ENCODE measurements at places on chromosomes 13 and 19.

DNA sequence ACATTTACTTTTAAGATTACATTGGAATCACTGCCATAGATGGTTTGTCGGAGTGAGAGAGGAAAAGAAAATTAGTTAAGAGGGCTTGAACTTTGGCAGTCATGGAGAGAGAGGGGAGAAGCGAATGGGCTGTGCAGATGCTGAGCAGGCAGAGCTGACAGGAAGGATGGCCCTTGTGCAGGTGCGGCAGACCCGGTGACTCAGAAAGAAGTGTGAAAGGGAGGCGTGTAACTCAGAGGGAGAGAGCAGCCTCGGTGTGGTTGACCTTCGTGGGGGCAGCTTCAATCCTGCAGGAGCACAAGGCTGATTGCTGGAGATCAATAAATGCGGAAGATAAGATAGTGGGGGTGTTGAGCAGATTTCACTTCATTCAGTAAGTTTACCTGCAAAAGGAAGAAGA, 76.9 kb downstream of the TNFSF13B start:
- no peak for DNase-seq

DNA sequence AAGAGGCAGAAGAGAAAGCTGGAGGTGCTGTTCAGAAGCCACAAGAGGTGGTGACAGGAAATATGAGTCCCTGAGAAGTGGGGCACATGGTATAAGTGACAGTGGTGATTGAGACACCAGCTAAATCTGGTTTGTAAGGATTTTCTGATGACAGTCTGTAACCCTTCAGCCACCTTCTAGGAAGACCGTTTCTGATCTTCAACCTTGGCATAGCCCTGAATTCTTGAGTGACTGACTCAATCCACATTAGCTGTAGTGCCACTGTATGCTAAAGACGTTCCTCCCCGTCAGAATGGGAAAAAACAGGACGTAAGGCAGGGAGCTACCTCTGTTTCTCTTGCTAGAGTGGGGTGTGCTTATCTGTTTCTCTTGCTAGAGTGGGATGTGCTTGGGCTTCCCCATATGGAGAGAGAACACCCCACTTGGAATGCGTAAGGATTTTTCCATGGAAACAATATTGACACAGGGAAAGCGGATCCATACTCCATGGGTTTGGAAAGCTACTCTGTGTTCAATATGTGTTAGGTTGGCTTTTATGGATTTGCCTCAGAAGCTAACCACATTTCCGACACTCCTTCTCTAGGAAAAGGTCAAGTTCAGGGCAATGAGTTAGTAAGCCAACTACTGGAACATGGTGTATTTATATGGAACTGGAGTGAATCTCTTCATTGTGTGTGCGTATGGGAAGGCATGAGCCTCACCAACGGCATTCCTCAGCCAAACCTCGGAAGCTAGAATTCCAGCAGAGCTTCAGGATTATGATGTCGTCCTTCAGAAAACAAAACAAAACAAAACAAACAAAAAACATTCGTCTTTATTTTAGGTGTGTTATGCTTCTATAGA, 948.8 kb upstream of the SLC10A2 start:
- DNase-seq, result peak; percentile 9

- DNase-seq, result no peak
These were observed 3.8 kb upstream of the KCNJ14 start for GRCh38 chr19:48451624-48452023.

DNA sequence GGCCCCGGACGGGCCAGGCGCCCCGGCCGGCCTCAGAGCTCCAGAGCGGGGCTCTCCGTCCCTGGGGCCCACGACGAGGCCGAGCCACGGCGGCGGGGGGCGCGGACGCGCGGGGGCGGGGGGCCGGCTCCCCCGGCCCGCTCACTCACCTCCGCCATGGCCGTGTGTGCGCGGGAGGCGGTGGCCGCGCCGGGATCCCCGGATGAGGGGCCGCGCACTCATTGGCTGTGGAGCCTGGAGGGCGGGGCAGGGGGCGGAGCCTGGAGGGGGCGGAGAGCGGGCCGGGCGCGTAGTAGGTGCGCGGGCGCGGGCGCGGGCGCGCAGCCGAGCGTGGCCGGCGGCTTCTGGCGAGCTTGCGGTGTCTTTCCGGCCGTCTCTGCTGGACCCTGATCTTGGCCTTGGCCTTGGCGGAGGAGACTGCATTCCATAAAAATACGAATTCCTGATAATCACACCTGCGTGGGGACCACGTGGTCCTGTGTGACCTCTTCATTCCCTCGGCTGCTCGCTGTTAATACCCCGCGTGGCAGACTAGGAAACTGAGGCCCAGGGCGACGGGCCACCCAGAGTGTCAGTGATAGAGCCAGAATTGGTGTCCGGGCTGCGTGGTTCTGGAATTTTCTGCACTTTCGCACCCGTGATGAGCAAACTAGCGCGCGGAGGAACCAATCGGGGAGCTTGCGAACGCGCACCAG, at the start of gene MIER2:
Gene MIER2, minus strand, starts transcription at position 172 of the 695 bp plus-strand sequence. Its CDS starts 14 bp downstream, at position 158.
- peak; percentile 77 for DNase-seq

GRCh38 chr13:98389319-98389718, 187.6 kb downstream of the STK24 start:
- DNase-seq, result no peak

GRCh38 chr13:41578371-41578770, 121.0 kb downstream of the RGCC start:
- no peak for DNase-seq

DNA sequence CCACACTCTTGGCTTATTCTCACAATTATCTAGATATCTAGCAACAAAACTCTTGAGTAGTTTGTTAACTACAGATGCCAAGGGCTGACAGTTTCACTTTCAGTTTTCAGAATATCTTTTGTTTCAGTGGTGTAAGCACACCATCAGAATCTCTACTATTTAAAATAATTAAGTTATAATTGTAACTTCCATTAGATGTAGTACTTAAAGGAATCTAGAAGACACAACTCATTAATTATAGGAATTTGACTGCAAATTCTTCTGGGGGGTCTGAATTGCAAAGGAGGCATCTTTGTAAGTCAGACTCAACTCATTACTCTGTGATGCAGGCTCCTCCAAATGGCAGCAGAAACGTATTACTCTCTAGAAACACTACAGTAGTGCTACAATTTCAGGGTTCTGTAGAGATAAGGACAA, 44.9 kb upstream of the USPL1 start:
- DNase-seq, result peak; percentile 69

DNA sequence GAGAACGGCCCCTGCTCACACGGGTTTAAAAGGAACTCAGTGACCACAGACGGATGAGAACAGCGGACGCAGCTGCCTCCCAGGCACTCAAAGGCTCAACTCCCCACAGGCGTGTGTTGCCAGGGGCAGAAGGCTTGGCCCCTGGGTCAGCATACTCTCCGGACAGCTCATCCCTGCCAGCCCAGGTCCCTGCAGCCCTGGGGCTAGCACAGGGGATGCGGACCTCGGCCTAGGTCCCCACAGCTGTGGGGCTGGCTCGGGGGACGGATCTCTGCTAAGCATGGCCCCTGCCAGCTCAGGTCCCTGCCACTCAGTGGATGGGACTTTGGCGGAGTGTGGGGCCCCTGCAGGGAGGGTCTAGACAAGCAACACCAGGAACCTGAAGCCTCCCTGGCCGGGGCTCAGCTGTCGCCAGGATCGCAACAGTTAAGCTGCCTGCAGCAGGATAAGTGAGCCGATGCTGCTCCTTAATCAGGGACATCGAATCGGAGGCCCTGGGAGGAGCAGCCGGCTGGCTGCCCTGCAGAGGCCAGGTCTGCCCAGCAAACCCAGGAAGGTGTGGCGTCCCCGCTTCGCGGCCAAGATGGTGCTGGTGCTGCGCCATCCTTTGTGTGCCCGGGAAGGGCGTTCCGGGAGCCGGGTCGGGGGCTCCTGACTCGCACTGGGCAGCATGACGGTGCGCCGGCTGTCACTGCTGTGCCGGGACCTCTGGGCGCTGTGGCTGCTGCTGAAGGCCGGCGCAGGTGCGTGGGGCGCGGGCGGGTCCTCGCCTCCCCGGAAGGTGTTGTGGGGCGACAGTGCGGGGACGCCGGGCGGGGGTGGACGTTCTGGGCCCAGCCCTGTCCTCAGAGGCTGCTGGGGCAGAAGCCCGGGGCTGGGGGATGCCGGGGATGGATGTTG, 32.5 kb downstream of the MCF2L start:
- DNase-seq, result peak; percentile 52

- no peak for DNase-seq
These were observed 11.1 kb upstream of the RSPH6A start for GRCh38 chr19:45825917-45826893.

DNA sequence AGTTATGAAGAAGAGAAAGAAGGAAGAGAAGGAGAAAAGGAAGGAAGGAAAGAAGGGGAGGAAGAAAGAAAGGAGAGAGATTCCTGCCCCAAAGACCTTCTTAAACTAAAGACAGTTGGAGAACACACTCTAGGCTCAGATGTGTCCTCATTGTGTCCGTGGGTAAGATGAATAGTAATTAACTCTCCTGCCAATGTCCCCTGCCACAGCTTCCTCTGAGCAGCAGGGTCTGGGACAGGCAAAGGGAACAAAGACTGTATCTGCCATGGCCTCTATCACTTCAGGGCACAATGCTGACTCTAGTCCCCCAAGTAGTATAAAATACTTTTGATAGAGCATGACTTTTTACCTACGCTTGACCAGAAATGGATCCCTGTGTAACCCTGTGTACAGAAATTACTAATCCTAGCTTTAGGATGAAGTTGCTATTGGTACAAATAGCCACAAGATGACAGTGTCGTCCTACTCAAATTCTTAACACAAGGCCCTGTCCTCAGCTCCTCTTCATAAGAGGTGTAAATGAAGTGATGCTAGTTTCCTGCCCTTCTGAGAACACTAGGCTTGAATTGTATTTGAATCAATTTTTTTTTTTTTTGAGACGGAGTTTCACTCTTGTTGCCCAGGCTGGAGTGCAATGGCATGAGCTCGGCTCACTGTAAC, 186.2 kb upstream of the GPR12 start:
- peak; percentile 76 for DNase-seq

GRCh38 chr13:98345107-98345935, 168.3 kb upstream of the RNF113B start:
- DNase-seq, result peak; percentile 7

DNA sequence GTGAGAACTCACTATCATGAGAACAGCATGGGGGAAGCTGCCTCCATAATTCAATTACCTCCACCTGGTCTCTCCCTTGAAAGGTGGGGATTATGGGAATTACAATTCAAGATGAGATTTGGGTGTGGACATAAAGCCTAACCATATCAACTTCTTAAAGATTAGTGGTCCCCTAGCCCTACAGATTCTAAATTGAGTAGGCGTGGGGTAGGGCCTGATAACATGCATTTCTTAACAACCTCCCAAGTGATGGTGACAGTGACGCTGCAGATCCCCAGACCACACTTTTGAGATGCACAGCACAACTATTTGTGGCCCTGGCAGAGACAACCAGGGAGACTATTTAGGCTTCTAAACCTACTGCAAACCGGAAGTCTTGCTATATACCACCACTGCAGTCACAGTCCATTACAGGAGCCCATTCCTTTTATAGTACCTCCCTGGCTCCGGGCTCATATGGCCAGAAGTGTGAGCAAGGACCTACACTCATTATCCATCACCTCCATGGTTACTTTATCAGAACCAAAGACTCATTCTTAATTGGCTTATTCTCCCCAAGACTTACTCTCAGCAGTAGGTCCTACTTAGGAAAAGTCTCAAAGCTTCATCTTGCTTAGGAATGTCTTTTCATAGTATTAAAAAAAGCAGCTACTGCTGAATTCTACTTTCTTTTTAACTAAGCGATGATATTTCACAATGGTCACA, 2.1 kb upstream of the DPY19L3 start:
- DNase-seq, result no peak

GRCh38 chr19:42042455-42043170, 27.4 kb downstream of the GRIK5 start:
- DNase-seq, result no peak

DNA sequence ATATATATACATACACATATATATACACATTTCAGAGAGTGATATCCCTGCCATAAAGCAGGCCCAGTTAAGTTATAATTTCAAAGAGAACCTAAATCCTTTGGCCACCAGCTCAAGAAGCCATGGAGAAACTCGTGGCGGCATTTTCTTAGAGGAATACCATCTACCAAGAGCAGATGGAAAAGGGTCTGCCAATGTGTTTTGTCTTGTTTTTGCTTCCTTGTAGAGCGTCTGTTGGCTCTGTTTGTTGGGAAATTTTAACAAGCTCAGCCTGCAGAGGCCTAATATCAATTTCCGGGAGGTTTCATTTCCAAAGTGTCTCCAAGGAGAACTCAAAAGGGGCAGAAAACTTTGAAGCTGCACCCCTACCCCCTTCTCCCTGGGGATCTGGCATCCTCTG, 140.5 kb downstream of the IER2 start:
- DNase-seq, result no peak

DNA sequence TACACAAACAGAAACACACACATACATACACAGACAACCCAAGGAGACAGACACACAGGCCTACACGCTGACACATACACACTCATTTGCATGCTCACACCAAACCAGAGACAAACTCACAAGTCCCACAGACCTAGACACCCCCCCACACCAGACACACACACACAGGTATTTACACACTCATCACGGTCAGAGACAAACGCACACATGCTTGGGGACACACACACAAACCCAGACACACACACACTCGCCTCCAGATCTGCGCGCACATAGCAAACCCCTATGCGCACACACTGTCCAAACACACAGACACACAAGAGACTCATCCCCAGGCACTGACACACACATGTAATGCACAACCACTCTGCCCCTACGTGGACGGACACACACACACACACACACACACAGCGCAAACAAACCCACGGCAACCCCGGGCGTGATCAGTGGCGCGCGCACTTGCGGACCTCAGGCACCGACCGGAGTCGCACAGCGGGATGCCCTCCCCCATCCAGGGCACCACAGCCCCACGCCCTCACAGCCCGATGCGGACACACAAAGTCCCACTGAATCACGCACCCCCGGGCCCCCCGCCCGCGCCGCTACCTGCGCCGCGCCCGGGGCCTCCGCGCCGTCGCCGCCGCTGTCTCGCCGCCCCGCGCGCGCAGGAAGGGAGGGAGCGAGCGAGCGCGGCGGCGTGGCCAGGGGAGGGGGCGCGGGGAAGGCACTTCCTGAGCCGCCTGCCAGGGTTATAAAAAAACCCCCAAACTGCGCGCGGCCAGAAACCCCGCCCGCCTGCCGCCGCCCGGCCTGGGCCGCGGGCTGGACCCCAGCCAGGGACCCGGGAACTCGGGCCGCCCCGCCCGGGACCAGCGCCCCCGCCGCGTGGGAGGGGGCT, at the start of gene ADAMTS10:
Gene ADAMTS10, minus strand, starts transcription at position 675 of the 895 bp plus-strand sequence. CDS start 5,005 bp downstream, outside the sequence.
- DNase-seq, result no peak

All from ELR (cell line).